ENCODE measurements at places on chromosomes 5 and 9. TPM values are rescaled to one million over a fixed set of nuclear protein-coding genes. Genes with fewer than 3 reads are reported as not detected.

- DNase-seq, result no peak
Observed at GRCh38 chr5:167987490-167988280, 303.8 kb upstream of the WWC1 start.

The DIRAS2 gene
- 1.6 TPM for polyA plus RNA-seq

GRCh38 chr9:33620738-33621439 lies 96.8 kb downstream of the ANKRD18B start:
- DNase-seq, result peak; percentile 60

GRCh38 chr5:179870403-179870903 lies 11.8 kb upstream of the MRNIP start:
- peak; percentile 32 for DNase-seq

- no peak for DNase-seq
Observed at GRCh38 chr9:109273869-109274268, 47.0 kb downstream of the EPB41L4B start.

The FEM1C gene
- polyA plus RNA-seq, result 27.0 TPM

DNA sequence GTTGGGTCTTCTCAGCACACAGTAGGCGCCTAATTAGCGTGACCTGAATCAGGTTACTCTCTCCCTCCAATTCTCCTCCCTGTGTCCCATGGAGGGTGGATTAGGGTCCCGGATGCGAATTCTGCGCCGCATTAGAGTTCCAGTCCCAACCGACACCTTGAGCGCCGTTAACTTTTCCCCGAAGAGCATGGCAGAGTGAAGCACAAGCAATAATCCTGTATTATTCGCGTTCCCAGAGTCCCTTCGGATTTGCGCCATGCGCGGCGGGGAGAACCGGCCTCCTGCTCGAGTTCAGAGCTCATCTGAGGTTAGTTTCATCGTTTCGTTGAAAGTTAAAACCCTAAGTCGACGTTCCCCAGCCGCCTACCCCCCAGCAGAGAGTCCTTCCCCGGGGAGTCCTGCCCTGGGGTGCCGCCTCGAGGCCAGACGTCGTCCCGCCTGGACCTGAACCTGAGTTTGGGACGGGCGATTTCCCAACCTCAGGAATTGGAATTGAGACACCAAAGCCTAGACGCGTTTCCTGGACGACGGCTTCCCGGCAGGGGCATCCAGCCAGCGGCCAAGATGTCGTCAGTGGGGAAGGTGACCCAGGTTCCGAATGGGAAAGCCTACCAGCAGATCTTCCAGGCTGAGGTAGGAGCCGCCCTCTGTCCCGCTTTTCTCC lies at the start of gene CCDC180:
Gene CCDC180, plus strand, starts transcription at position 160 of the 664 bp plus-strand sequence. Its CDS starts 405 bp downstream, at position 565.
- DNase-seq, result no peak

- no peak for DNase-seq
Observed at GRCh38 chr9:21993893-21994555, at the start of gene CDKN2A. Gene CDKN2A, minus strand, starts transcription at chr9:21994392.

DNA sequence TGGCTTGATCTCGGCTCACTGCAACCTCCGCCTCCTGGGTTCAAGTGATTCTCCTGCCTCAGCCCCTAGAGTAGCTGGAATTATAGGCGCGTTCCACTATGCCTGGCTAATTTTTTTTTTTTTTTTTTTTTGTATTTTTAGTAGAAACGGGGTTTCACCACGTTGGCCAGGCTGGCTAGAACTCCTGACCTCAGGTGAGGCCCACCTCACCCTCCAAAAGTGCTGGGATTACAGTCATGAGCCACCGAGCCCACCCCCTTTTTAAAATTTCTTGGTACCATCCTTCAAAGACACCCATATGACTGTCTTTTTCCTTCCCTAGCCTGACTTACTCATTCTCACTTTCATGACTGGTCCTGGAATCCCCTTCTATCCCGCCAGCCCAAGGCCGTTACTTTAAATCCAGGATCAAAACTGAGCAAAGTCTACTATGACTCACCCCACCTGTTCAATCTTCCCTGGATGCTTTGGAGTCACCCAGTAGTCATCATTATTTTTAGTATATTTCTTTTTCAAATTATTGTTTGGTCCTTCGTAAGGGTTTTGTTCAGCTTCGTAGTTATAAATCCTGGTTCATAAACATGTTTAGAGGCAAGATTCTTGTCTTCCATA lies 1.2 kb upstream of the TBCA start:
- DNase-seq, result no peak

GRCh38 chr9:71781391-71781790 lies 13.1 kb upstream of the CEMIP2 start:
- no peak for DNase-seq

GRCh38 chr5:9197881-9198260 lies 348.0 kb downstream of the SEMA5A start:
- DNase-seq, result no peak

DNA sequence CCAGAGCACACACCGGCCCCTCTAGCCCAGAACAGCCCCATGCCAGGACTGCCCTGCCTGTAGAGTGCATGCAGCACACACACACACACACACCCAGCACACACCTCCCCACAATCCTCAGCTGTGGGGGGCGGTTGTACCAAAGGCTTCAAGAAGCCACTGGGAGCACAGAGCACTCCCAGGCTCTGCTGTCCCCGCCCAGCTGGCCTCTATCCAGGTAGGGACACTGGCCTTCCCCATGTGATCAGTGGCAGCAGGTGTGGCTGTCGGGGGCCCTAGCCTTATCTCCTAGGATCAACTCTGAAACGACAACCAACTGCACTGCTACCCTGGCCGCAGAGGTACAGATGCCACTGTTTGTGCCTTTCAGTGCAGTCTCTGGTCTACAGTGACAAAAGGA lies 2.0 kb downstream of the ANAPC2 start:
- DNase-seq, result no peak

DNA sequence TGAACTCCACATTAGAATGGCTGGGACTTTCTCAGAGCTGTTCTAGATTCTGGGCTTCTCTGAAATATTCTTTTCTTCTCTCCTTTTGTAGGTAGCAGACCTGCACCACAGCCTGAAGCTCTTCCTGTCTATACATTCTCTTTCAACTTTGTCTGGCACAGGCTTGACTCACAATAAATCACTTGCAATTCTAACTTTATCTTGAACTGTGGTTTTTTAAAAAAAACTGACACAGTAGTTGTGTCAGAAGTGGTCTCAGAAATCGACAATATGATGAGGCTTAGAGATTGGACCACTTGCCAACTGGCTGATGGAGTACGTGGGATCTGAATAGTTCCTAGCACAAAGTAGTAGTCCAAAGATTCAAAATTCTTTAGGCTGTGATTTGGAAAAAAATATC lies 24.1 kb upstream of the CDH9 start:
- no peak for DNase-seq

DNA sequence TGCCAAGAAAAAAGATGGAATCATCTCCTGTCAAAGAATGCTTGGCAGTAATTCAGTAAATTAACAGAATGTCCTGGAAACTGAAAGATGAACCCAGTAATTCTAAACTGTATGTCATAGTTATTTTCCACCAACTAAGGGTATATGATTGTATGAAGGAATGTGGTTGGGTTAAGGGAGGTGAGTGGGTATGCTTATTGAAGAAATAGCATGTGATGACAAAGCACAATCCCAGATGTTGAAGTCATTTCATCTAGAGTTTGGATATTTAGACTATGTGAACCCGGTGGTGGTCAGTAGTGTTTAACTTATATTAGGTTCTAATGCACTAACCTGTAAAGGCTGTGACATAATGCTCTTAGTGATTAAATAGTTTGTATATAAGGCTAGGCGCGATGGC lies 87.3 kb downstream of the CDKN2A start:
- no peak for DNase-seq

DNA sequence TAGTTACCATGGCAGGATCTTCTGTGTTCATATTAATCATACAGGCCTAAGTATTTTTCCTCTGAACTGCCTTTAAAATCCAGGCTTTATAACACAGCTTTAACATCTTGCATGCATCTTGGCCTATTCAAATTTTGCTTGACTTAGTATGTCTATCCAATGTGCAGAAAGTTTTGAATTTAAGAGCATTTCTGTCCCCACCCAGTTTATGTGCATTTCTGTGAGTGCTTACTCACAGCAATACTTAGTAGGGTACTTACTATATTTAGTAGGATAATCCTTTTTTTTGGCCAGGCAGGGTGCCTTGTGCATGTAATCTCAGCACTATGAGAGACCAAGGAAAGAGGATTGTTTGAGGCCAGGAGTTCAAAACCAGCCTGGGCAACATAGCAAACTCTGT lies 18.0 kb downstream of the UHRF2 start:
- no peak for DNase-seq

The CAPSL gene
- polyA plus RNA-seq, result not detected

- DNase-seq, result no peak
Observed at GRCh38 chr5:92715946-92716520, 865.0 kb downstream of the NR2F1-AS1 start.

GRCh38 chr5:96292582-96293247 lies 140.3 kb downstream of the PCSK1 start:
- DNase-seq, result peak; percentile 42

DNA sequence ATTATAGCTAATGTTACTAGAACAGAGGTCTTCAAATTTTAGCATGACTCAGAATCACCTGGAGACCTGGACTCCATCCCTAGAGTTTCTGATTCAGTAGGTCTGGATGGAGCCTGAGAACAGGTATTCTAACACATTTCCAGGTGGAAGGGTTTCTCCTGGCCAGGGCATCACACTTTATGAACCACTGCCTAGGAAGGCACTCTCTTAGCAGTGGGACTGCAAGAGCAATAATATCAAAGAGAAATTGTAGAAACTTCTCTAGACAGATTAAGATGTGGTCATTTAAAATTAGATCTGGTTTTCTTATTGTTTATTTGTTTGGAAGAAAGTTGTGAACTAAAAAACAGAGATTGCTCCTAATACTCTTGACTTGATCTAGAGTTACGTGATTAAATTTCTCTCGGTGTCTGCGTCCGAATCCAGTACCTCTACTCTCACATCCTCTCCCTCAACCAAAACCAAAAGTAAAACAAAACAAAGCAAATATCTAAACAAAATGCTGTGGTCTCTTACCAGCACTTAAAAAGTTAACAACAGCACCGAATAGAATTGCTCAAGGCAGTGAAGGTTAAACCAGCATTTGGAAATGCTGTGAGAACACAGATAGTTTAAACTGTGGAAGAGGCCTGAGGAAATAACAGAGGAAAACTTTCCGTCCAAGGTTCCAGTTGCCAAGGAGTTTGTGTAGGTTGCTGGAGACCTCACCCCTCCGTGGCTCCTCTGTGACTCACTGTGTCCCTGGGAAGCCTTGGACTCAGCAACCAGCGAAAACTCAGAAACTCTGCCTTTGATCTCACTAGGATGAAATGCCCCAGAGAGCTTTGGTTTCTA lies 193.4 kb downstream of the ARRDC3 start:
- peak; percentile 67 for DNase-seq

The PCDHAC2 gene
- polyA plus RNA-seq, result 0.67 TPM

The ZCCHC10 gene
- 23.0 TPM for polyA plus RNA-seq

- DNase-seq, result no peak
Observed at GRCh38 chr5:53882676-53883031, 322.2 kb downstream of the NDUFS4 start.

The RXRA gene
- polyA plus RNA-seq, result 25.0 TPM

GRCh38 chr9:95079461-95079860 lies 238.0 kb downstream of the FANCC start:
- DNase-seq, result no peak

The CDH18 gene
- polyA plus RNA-seq, result 10.9 TPM

The FAXDC2 gene
- polyA plus RNA-seq, result 10.6 TPM

The IRGM gene
- polyA plus RNA-seq, result 0.16 TPM

GRCh38 chr9:74497748-74498620 lies 849 bp downstream of the RORB start:
- DNase-seq, result peak; percentile 66

DNA sequence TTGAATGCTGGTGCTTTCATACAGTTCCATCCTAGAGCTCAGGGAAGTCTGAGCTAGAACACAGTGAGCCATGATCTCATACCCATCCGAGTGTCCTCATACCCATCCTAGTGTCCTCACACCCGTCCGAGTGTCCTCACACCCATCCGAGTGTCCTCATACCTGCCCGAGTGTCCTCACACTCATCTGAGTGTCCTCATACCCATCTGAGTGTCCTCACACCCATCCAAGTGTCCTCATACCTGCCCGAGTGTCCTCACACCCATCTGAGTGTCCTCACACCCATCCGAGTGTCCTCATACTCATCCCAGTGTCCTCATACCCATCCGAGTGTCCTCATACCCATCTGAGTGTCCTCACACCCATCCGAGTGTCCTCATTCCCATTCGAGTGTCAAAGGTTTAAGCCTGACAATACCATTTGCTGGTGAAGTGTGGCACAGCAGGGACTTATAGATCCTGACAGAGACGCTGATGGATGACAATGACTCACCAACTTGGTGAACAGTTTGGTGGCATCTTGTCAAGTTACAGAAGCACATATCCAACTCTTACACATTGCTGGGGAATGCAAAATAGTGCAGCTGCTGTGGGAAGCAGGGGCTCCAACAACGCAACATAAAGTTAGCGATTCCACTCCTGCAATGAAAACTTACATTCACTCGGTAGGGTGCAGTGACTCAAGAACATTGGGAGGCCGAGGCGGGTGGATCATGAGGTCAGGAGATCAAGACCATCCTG lies 77.0 kb upstream of the COL5A1 start:
- no peak for DNase-seq

- no peak for DNase-seq
Observed at GRCh38 chr5:1134478-1134877, 22.6 kb upstream of the SLC12A7 start.

The GFI1B gene
- polyA plus RNA-seq, result 0.60 TPM

The TAS2R1 gene
- not detected for polyA plus RNA-seq

The NSUN2 gene
- 42.5 TPM for polyA plus RNA-seq

The PCSK5 gene
- 14.9 TPM for polyA plus RNA-seq

GRCh38 chr5:54902791-54903473 lies 82.5 kb downstream of the ESM1 start:
- peak; percentile 45 for DNase-seq

GRCh38 chr9:126504086-126504976 lies 109.4 kb upstream of the LMX1B start:
- DNase-seq, result no peak

The NDUFS6 gene
- polyA plus RNA-seq, result 52.9 TPM

GRCh38 chr9:33130961-33131789 lies 36.0 kb downstream of the B4GALT1 start:
- DNase-seq, result no peak

The CNTRL gene
- polyA plus RNA-seq, result 14.3 TPM

DNA sequence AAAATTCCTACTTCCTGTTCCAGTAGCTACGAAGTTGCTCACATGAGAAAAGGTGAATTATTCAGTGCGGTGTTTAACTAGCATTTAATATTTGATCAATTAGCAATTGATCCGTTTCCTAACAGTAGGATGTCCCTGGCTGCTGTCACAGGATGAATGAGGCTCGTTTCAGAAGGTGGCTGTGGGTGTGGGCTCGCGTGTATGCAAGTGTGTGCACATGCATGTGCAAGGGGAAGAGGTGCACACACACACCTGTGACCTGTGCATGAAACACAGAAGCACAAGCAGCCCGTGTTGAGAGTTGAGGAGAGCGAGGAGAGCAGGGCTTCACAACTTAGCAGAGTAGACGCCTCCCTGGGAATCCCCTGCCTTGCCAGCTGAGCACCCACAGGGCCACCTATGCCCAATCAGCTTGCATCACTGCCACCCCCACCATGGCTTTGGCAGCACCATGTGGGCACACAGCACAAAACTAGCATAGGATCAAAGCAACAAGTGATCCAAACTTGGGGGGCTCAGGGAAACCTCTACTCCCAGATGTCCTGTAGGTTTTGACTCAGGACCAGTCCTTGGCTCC lies 107.2 kb downstream of the C5orf15 start:
- DNase-seq, result no peak

- DNase-seq, result no peak
Observed at GRCh38 chr5:13956471-13956870, 12.0 kb upstream of the DNAH5 start.

The PRLR gene
- 0.39 TPM for polyA plus RNA-seq

- DNase-seq, result no peak
Observed at GRCh38 chr9:27394154-27394825, 97.3 kb upstream of the EQTN start.

- DNase-seq, result no peak
Observed at GRCh38 chr5:172757394-172758010, 13.5 kb downstream of the DUSP1 start.

All from muscle of back (tissue), 13 donors.